ENCODE measurements at places on chromosomes 6 and 20. TPM values are rescaled to one million over a fixed set of nuclear protein-coding genes. Genes with fewer than 3 reads are reported as not detected.

DNA sequence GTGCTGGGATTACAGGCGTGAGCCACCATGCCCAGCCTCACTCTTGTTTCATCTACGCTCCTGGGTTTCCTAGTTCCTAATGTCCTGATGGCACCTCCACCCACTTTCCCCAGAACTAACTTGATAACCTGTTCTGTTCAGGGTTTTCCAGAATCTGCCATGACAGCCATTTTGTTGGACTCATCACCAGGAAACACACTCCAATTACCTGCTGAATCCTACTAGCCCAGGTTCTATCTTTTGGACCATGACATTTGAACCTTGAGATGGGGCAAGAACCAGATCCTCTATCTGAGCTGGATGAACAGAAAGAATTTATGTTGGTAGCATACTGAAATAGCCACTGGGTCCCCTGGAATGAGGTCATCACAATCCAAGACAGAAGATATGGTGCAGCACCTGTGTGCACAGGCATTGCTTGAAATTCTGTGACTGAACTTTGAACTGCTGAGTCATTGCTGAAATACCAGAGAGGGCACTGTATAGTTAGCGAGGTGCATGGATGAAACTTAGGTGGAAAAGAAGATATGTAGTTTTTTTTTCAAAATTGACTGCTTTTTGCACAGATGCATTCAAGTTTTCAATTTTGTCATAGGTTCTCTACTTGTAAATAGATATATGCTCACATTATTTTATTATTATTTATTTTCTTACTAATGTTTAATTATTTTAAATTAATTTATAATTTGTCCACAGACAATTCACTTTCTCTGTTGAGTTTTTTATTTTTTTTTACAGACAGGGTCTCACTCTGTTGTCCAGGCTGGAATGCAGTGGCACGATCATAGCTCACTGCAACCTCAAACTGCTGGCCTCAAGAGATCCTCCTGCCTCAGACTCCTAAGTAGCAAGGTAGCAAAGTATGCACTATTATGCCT lies 42.8 kb upstream of the TASP1 start:
- DNase-seq, result no peak

DNA sequence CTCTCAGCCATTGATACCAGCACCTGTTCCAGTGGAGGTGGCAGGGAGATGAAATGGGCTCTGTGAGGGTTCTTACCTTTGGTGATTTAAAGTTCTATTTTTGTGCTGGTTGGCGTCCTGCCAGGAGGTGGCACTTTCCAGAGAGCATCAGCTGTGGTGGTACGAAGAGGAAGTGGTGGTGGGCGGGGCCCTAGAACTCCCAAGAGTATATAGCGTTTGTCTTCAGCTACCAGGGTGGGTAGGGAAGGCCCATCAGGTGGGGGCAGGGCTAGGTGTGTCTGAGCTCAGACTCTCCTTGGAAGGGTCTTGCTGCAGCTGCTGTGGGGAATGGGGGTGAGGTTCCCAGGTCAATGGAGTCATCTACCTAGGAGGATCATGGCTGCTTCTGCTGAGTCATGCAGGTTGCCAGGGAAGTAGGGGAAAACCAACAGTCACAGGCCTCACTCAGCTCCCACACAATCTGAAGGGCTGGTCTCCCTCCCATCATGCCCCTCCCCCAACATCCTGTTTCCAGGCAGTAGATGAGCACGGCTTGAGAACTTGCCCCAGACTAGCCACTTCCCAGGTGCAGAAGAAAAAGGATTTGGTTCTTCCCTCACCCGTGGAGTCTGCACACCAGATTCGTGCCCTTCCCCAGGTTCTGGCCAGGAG lies 46.6 kb downstream of the MOXD1 start:
- peak; percentile 50 for DNase-seq

DNA sequence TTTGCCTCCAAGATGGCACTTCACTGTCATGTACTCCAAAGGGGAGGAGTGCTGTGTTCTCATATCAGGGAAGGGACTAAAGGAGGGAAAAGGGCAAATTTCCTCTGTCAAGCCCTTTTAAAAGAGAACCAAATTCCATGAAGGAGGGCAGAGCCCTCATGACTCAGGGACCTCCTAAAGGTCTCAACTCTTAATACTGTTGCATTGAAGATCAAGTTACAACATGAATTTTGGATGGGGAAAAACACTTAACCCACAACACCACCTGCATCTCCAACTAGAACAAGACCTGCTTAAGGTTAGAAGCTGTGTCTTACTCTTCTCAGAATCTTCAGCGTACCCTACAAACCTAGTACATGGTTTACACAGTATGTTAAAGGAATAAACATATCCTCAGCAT lies 23.7 kb upstream of the FBXO30 start:
- no peak for DNase-seq

DNA sequence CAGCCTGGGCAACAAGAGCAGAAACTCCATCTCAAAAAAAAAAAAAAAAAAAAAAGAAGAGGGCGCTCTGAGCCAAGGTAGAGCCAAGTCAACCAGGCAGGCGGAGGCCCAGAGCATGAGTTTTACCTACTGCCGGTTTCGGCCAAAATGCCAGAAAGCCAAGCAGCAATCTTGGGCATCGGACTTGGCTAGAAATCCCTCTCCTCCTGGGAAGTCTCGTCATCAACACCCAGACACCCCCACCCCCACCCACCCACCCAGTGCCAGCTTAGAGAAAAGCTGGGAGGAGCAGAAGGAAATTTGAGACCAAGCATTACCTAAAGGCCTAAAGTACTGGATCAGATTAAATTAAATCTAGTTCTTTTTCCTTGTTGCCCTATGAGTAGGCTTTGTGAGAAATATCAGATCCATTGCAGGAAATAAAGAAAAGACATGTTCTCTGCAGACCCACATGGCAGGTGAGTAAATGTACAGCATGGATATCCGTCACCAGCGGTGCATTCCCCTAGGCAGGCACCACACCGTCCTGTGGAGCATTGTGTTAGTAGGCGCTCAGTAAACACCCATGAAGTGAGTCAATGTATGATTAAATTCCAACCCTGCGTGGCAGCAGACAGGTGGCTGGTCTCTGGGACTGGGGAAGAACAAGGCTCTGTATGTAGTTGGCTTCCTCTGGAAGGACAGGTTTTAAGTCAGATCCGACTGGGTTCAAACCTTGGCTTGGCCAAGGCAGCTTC lies 21.0 kb downstream of the RIPOR3 start:
- DNase-seq, result no peak

DNA sequence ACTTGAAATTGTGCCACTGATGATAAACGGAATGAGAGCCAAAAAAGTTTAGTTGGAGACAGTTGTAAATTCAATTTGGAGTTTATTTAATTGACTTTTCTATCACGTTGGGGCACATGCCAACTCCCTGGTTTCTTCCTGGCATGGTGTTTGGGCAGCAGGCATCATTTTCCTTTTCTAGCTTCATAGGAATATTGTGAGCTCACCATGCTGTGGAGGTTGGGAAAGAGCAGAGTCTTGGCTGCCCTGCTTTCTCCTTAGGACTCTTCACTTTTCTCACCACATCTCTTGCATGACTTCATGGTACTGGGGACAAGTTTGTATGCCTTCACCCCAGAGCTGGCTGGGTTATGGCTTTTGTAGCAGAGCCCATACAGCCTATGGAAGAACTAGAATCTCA lies 6.4 kb downstream of the SCAND1 start:
- DNase-seq, result no peak

GRCh38 chr6:130771741-130772140 lies 55.5 kb upstream of the SMLR1 start:
- no peak for DNase-seq

GRCh38 chr6:158020272-158020711 lies 38.6 kb downstream of the SYNJ2 start:
- DNase-seq, result no peak

- DNase-seq, result no peak
Measured at GRCh38 chr20:53681352-53682212, 87.9 kb upstream of the ZNF217 start.

The BCAS4 gene
- total RNA-seq, result 25.0 TPM

The PRRT1 gene
- 2.0 TPM for total RNA-seq

The GTF3C6 gene
- total RNA-seq, result 92.9 TPM
